ENCODE measurements at places on chromosomes 7 and 10. TPM values are rescaled to one million over a fixed set of nuclear protein-coding genes. Genes with fewer than 3 reads are reported as not detected.

The NODAL gene
- total RNA-seq: 1.3 TPM

The PPP1R17 gene
- total RNA-seq: 0.33 TPM

The PLAU gene
- 8.1 TPM for total RNA-seq

The SLC13A1 gene
- total RNA-seq: not detected

The ANXA8L1 gene
- 4.9 TPM for total RNA-seq

The PGAM2 gene
- 23.7 TPM for total RNA-seq

The C7orf33 gene
- total RNA-seq: 3.6 TPM

The PAX2 gene
- total RNA-seq: 5.2 TPM

The GALNT17 gene
- 27.0 TPM for total RNA-seq

The MLXIPL gene
- 0.82 TPM for total RNA-seq

The GLI3 gene
- total RNA-seq: 30.2 TPM

The AMZ1 gene
- total RNA-seq: 0.11 TPM

The NKX1-2 gene
- not detected for total RNA-seq

The CFAP70 gene
- 4.9 TPM for total RNA-seq

The PRF1 gene
- total RNA-seq: 0.71 TPM

The LRRN3 gene
- 41.4 TPM for total RNA-seq

The RSBN1L gene
- 69.3 TPM for total RNA-seq

The WDFY4 gene
- 3.5 TPM for total RNA-seq

The HOGA1 gene
- total RNA-seq: 1.6 TPM

The RNF148 gene
- 4.3 TPM for total RNA-seq

The BMI1 gene
- 114 TPM for total RNA-seq

The FAM241B gene
- total RNA-seq: 5.1 TPM

The PCGF5 gene
- total RNA-seq: 47.3 TPM

The DLX5 gene
- total RNA-seq: not detected

The TRPV5 gene
- 0.16 TPM for total RNA-seq
